ENCODE measurements at places on chromosomes 3 and 15. TPM values are rescaled to one million over a fixed set of nuclear protein-coding genes. Genes with fewer than 3 reads are reported as not detected.

DNA sequence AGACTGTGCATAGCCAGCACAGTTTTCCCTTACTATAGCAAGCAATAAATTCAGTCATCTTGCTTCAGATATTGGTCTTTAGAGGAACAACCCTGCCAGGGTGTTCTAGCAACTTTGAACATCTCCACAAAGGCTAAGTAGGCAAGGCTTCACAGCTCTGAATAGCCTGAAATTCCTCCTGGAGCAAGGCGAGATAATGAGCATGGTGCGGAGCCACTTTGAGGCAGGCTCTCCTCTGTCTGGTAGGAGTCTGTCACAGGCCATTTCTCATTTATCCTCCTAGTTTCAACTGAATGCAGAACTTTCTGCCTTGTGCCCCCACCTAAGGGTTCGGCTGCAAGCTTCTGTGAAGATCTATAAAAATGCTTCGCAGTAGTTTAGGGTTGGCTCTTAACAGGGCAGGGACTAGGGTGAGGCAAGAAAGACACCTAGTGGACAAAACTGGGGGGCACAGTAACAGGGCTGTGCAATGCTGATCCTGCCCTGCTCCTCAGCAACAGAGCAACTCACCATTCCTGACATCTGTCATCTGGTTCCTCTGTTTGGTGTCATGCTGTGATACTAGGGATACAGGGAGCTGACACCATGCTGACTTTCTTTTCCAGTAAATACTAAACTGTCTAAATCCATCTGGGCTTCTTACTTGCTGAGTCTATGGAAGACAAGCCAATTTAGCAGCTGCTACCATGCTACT, 16.6 kb upstream of the EHHADH start:
- no peak for DNase-seq
- H3K4me1 ChIP-seq = no peaks in the 10 kb centered on the region
- no peak overlapping the region for H3K27ac ChIP-seq

GRCh38 chr15:80673561-80674244, 21.4 kb upstream of the ABHD17C start:
- H3K4me1 ChIP-seq = no peaks in the 10 kb centered on the region
- H3K36me3 ChIP-seq = no peaks in the 10 kb centered on the region
- H3K27me3 ChIP-seq = no peaks in the 10 kb centered on the region

DNA sequence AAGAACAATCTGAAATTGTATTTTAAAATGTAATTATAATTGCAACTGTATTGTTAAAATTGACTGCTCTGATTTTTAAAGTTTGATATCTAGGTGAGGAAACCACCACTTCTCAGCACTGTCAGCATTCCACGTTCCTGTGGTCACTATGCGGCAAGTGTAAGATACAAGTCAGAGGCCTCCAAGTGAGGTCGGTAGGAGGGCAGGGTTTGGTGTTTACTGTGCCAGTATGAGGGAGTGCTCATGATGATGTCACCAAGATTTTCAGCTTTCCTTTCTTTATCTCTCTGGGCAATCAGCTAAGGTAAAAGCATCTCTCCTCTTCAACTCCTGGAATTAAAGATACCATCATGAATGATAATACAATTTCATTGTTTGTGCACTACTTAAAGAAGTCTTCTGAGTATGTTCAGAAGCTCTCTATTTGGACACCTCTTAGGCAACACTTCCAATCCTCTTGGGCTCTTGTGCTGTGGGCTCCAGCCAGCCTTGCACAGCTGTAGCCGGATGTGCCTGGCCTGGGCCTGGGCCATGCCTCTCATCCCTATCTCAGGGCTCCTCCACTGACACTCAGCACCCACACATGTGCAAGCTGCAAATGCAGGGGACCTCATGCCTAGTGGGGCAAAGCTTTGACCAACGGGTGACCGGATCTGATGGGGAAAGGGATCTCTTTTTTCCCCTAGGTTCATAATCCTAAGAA, 42.9 kb downstream of the CCR3 start:
- no peak overlapping the region for H3K4me3 ChIP-seq
- no peak overlapping the region for H3K27ac ChIP-seq
- no peaks in the 10 kb centered on the region for H3K27me3 ChIP-seq
- DNase-seq = no peak

The REC114 gene
- total RNA-seq = not detected

DNA sequence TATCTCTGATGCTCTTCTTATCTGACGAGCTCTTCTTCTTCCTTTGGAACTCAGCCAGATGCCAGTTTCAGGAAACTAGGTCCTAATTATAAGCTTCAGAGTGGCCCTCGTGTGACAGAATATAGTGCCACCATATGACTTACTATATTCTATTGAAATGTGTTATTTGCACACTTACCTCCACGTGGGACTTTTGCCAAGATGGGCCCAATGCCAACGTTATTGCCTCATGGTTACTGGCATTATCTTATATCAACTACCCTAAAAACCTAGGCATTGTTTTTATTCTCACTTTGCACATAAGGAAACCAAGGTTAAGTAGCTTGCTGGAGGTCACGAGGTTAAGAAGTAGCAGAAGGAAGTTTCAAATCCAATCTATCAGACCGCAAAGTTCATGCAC, 71.3 kb upstream of the SLCO3A1 start:
- H3K27me3 ChIP-seq = no peaks in the 10 kb centered on the region
- H3K4me1 ChIP-seq = no peaks in the 10 kb centered on the region
- H3K36me3 ChIP-seq = no peaks in the 10 kb centered on the region
- no peak overlapping the region for H3K27ac ChIP-seq
- no peak overlapping the region for H3K4me3 ChIP-seq
- DNase-seq = no peak

- no peak for DNase-seq
- no peak overlapping the region for H3K27ac ChIP-seq
- H3K36me3 ChIP-seq = no peaks in the 10 kb centered on the region
- H3K4me3 ChIP-seq = no peak overlapping the region
Observed at GRCh38 chr3:63042833-63043232, 167.6 kb upstream of the CADPS start.

DNA sequence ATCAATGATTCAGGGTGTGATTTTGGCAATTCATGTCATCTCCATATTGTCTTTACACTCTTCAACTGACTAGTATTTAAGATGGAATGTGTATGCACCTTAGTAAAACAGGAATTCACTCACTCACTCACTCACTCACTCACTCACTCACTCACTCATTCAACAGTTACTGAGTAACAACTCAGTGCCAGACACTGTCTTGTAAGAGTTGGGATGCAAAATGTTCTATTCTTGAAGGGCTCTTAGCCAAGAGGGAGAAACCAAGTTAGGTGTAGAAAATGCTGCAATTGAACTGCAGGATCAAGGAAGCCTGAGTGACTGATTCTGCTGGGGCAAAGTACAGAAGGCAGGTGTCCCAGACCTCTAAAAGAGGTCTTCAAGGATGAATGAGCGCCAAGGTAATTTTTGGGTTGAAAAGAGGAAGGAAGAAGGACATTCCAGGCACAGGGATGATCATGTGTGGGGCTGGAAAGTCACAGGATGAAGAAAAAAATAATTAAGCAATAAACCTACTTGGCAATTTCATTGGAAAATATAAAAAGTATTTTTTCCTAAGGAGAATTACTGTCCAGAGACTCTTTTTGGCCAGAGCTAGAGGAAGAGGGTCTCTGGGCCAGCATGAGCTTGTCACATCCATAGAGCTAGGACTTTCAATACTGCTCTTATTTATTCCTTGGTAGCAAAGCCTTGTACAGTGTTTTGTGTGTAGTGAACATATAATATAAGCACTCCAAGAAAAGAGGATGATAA, 58.9 kb upstream of the ETV5 start:
- DNase-seq = no peak
- H3K27me3 ChIP-seq = no peaks in the 10 kb centered on the region
- no peaks in the 10 kb centered on the region for H3K36me3 ChIP-seq
- no peak overlapping the region for H3K4me3 ChIP-seq
